Activated T-cell treated with anti-CD3 and anti-CD28 coated beads for 4 hours (primary cell): ENCODE measurements at places on chromosomes 6 and 20.
A peak's percentile ranks its signal among the peaks of the same experiment; 100 is the strongest.

- DNase-seq: no peak
Measured at GRCh38 chr6:123000244-123000770, 4.3 kb downstream of the CLVS2 start.

- DNase-seq: no peak
Measured at GRCh38 chr6:12504325-12504966, 212.1 kb upstream of the PHACTR1 start.

GRCh38 chr6:139591075-139591865, 216.8 kb upstream of the CITED2 start:
- no peak for DNase-seq

DNA sequence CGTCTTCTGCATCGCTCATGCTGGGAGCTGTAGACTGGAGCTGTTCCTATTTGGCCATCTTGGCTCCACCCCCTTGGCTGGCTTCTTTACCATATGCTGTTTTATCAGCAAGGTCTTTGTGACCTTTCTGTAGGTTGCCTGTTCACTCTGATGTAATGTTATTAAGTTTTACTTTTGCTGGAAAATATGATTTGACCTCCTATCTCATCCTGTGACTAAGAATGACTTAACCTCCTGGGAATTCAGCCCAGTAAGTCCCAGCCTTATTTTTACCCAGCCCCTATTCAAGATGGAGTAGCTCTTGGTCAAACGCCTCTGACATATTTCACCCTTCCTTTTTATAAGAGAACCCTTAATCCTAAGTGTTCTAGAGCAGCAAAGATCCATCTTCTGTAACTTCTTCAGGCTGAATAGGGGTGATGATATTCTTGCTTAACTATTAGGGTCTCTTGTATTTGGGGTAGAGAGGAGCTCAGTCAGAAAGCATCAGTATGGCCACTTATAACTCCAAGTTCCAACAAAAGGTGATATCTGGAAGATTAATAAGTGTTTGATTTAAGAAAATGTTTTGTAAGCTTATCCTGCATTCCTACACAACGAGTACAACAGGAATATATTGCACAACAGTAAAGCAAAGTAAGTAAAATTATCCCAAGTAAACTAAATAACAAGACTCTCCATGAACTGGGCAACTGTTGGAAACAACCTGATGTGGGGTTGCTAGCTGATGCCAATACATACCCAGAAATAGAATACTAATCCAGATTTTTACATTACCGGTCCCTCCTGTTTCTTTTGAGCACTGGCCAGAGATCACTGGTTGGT, 23.1 kb upstream of the HMGN3 start:
- no peak for DNase-seq

DNA sequence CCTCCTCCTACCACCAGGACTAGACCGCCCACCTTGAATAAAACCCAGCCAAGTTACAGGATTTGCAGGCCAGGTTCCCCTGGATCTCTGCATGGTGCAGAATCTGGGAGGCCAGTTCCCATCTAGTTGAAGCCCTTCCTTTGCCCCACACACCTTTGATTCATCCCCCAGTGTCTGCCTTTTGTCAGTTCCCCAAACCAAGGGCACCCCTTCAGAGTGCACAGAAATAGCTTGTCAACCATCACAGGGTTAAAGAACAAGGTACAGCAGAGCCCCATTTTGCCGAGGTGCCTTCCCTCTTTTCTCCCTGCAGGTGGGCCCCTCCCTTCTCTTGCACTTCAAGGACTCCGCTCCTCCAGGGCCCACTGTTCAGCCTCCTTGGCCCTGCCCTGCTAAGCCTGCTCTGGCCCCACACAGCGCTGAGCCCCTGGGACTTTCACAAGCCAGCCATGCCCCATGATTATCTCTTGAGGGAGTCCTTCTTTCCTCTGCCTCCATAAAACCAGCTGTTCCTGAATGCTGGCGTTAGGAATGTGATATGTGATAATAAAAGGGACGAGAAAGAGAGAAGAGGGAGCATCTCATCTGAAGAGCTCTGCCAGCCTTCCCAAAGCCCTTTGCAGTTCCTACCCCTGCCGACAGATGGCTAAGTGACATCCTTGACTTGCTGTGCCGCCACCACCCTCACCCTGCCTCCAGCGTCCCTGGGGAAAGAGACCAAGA, 280.3 kb downstream of the CDC5L start:
- peak; percentile 10 for DNase-seq

- no peak for DNase-seq
Measured at GRCh38 chr20:30594112-30594511, 663.4 kb upstream of the DEFB115 start.

DNA sequence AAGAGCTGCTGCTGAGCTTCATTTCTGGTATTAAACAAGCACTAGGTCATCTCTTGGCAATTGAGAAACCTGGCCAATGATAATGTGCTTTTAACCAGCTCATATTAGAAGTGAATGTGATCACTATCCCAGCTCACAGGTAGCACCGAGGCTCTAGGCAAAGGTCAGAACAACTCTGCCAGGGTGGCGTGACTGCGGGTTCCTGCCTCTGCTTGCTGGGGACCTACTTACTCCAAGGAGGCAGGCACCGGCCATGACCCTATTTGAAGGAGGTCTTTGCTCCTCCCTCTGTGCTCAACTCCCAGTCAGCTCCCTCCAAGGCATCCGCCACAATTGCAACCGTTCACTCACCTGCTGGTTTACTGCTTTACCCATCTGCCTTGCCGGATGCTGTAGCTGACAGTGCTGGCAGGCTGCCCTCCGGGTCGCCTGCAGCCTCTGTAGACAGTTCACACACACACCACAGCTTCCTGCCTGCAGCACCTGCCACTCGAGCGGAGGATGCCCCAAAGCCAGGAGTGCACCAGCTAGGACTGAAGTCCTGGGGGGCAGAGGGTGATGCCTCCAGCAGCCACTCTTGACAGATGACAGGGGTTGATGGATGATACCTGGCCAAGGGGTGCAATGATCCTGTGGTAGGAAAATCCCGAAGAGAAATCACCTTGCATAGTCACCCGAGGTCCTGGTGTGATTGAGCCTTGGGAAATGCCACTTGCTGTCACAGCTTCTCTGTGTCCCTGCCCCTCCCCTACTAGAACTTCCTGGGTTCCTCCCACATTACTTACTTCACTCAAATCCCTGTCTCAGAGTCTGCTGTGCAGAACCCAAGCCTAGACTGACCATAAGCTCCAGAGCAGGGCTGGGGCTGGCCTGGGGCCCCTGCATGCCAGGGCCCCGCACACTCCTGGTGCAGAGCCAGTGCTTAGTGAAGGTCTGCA, 8.8 kb upstream of the VSX1 start:
- no peak for DNase-seq

GRCh38 chr20:45735988-45736387, 13.8 kb downstream of the SPINT4 start:
- DNase-seq: no peak

- no peak for DNase-seq
Measured at GRCh38 chr6:110529355-110529754, 52.9 kb upstream of the SLC22A16 start.

DNA sequence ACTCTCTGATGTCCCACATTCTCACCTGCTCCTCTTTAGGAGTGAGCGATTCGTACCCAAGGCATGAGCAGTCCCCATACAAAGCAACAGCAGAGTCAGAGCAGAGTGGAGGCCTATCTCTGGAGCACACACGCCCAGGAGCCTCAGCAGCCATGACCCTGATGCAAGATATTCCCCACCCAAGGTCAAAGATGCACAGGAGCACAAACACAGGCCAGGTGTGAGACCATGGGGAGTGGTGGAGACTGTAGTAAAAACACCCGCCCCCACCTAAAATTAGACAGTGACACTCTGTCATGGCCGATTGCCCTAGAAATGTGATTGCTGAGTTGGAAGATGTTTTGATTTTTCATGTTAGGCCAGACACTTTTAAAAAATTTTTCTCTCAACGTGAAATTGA, 21.4 kb downstream of the RRBP1 start:
- DNase-seq: no peak

DNA sequence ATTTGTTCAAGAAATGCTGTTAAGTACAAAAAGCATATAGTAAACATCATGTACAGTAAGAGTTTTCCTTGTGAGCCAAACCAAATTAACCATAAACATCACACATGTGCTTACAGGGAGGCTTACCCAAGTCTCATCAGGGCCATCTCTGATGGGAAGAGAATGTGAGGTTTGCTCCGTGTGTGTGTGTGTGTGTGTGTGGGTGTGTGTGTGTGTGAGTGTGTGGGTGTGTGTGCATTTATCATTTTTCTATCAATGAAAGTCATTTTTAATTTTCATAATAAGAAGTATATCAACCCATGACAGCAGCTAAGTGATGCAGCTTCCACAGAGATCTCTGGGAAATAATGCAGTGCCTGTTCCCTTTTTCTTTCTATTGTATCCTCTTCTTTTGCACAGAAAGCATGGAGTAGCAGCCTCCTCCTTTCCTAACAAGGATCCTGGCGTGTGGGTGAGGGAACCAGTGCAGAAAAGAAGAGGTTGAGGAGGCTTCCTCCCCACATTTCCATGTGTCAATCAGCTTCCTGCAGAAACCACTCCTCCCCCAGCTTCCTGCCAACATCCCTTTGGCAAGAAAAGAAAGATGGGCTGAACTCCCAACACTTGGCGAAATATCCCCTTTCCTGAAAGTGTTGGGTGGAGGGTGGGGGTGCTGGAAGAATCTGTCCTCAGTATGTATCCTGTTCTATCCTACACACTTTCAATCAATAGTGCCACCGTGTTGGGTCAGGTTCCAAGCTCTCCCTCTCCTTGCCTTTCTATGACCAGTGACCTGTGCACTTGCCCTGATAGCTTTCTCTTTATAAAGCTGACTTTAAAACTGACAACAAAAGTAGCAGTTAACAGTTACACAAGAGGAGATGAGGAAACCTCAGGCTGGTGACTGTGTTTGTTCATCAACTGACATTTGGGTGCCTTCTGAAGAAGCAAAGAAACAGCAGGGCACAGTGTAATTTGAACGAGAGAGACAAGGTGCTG, 251.8 kb upstream of the CITED2 start:
- DNase-seq: no peak

- no peak for DNase-seq
Measured at GRCh38 chr20:19735446-19735845, 22.6 kb upstream of the RIN2 start.

GRCh38 chr6:118712969-118713368, 61.6 kb upstream of the CEP85L start:
- DNase-seq: no peak

DNA sequence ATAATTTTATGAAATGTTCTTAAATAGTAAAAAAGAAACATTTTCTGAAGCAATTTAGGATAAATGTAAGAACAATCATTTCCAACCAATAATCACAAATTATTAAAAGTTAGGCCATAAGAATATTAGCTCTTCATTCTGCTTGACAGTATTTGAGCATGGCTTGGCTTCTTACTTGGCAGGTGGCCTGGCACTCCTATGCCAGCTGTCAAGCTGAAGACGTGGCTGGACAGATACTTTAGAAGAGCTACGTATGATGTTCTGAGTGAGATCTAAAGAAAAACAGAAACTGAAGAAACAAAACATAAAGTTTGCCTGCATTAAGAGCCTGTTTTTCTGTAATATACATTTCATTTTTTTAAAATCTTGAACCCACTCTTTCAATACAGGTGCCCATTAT, 438.9 kb downstream of the GRIK2 start:
- DNase-seq: no peak

- DNase-seq: no peak
Measured at GRCh38 chr6:158538741-158539140, 21.1 kb upstream of the TMEM181 start.

DNA sequence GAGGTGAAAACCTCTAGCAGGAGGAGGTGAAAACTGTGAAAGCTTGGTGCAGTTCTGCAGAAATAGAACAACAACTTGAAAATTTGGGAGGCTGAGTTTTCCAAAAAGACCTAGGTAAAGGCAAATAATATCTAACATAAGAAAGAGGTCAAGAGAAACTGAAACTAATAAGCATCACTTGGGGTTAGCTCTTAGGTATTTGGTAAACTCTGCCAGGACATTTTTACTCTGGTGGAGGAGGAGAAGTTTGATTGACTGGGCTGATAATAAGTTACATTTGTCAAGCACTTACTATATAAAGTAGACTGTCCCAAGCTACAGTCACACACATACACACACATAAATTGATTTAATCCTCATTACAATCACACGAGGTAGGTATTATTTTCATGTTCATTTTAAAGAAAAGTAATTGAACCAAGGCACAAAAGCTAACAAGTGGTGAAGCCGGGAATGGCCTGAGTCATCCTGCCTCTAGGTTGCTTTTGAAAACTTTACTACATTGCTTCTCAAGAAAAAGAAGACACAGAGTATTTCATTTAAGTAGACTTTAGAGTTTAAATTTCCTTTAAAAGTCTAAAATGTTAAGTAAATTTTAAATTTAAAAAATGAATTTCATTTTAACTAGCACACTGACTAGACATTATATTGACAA, 275.5 kb downstream of the PTPRK start:
- no peak for DNase-seq

GRCh38 chr6:2226775-2227174, 18.6 kb downstream of the GMDS start:
- DNase-seq: no peak

DNA sequence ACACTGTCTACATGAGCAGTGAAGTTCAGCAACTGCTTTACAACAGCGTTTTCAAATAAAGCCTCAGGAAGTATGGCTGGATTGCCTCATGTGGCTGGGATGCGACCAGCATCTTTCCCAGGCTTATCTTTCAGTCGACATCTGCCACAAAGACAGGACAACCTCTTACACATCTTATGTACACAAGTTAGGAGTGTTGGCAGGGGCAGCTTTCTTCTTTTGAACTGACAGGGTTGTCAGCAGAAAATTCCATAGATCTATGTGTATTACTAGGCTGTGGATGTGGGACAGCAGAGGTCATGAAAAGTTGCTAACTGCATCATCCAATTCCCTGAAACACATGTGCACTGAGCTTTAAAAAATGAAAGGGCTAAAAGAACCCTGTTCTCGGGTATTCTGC, 48.1 kb downstream of the PLAGL1 start:
- DNase-seq: no peak

DNA sequence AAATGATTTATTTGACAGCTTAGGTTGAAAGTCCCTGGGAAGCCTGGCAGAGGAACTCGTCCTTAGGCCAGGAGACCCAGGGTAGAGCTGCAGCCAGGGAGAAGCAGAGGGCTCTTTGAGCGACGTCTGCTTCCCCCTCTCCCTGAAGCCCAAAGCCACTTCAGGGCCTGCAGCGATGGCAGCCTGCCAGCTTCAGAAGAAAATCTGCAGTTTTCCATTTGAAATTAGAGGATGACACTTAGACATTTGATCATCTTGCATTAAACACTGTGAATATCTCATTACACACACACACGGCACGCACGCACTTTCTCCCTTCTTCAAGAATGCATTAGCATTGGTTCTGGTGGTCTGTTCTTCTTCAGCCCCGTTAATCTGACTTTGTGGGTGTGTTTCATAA, 96.5 kb downstream of the PLEKHG1 start:
- DNase-seq: no peak

GRCh38 chr6:144722925-144723324, 437.8 kb downstream of the UTRN start:
- DNase-seq: no peak

- peak; percentile 0 for DNase-seq
Measured at GRCh38 chr6:116011520-116011919, 49.2 kb downstream of the FRK start.

- DNase-seq: no peak
Measured at GRCh38 chr20:8540466-8540865, 408.4 kb downstream of the PLCB1 start.
